ENCODE measurements at places on chromosomes 6 and 20.

DNA sequence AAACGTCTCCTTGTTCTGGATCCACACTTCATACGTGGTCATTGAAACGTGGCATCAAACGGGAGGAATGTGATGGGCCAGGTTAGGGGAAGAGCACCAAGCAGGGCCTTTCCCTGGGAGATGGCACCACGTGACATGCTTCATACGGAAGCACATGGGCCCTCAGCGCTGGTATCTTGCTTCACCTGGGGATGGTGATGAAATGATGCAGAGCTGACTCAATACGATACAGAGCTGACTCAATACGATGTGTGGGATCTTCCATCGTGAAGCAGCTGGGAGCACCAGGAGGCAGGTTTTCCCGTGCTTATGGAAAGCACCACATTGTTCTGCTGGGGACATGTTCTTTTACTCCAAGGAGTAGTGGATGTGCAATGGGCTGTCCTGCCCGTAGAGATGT, 22.5 kb upstream of the TAGAP start:
- ATAC-seq = no peak

DNA sequence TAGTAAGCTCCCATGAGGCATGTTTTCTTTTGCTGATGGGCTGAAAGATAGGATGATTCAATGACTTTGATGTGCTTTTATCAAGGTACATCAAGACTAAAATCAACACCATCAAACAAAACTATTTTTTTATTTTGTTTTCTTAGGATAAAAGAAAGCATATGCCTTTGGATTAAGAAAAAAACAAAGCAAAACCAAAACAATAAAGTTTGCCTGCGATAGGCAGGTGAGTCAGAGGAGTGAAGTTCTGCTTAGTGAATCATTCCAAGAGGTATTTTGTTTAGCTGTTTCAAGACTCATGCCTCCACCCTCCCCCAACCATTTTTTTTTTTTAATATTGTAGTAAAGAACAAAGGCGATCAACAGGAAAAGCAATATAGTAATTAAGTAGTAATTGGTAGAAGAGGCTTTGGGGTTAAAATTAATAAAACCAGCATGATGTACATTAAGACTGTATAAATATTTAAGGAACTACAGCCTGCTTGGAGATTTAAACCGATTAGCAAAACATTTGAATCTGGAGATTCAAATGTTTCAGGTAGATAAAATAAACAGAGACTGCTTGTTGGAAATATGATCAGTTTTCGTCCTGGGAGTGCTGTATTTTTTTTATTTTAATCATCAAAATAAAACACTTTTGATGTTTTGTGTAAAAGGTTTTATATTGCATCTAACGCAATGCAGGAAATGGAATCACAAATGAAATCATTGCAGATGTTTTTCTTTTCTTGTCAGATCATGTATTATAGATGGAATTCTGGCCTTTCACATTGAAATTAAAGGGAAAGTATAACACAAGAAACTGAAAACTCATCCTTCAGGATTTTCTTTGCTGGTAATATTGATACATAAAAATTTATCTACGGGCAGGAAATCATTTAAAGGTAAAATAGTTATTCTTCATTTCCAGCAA, 482.3 kb upstream of the MANEA start:
- no peak for ATAC-seq

DNA sequence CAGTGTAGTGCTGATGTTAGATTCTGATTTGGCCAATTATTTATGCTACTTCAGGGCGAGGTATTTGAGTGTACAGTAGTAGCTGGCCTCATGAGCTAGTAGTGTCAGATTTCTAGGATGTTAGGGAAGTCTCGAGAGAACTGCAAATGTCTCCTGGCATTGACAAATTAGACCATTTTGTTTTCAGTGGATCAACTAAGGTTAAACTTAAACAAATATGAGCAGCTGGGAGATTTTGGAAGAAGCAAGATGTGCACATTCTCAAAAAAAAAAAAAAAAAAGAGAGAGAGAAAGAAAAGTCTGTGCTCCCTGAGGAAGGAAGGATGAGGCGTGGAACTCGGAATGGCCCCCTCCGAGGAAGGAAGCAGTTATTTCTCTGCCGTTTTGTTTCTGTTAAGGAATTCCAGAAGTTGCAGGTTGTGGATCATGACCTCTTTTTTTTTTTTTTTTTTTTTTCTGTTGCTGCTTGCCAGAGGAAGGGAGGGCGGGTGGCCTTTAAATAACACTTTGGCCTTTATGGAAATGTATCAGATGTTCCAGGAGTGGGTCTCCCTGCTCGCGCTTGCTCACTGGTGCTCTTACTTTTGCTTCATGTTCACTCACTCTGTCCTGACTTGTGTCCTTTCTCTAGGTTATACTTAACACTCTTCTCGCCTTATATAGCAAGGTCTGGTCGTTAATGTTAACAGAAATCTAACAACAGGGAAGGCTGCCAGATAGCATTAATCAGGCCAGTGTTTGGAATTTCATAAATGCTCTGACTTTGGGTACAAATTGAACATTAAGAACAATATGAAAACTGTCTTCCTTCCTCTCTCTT, 124.4 kb downstream of the TCP11 start:
- ATAC-seq = peak; percentile 70

DNA sequence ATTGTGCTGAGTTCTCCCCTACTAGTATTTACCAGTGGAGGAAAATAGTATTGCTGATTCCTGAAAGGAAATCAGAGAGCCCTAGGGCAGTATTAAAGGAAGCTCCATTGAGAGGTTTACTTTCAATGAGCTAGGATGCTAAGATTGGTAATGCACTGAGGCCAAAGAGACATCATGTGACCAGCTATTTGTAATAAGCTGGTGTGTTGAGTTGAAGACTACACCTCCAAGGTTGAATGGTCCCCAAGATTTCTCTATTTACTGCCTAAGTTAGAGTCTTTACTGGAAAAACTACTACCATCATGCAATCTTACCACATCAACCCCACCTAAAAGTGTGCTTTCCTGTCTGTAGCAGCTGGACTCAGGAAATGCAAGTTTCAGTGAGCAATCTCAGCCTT, 151.5 kb upstream of the GJE1 start:
- no peak for ATAC-seq

DNA sequence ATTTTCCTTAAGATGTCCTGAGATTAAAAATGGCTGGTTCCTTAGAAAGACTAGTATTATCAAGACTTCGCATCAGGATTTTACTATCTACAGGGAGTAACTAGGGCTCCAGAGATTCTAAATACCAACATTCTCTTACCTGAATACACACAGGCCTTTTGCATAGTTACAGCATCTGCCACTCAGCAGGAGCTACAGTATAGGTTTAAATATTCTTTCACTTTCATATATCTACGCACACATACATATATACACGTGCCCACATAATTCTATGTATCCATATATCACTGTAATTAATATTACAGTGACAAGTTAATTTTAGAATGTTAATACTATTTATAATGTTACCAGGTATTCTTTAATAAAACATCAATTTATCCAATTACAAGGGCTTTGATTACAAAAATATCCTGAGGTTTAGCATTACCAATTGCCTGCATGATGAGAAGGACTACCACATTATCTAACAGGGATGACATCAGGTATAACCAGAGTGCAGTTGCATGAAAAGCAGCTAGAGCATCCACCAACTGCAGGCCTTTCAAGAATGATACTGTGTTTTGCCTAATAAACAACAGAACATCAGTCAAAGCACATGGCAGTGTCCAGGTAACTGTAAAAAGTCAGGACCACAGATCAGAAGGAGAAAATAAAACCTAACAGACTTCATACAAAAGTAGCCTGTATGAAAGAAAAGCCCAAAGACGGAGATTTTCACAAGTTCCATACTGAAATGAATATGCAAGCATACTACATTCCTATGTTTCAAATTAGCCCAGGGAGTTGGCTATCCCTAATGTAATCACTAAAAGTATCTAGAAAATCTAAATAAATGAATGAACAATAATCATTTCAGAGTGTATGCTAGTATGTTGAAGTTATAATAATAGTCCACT, 268.7 kb downstream of the PTPRK start:
- ATAC-seq = no peak

GRCh38 chr6:111626441-111626840, 20.8 kb upstream of the TRAF3IP2 start:
- ATAC-seq = no peak

GRCh38 chr20:3227936-3228749, 10.8 kb downstream of the SLC4A11 start:
- ATAC-seq = no peak

GRCh38 chr20:47314647-47315338, 41.7 kb downstream of the ZMYND8 start:
- no peak for ATAC-seq

- ATAC-seq = no peak
Measured at GRCh38 chr20:8242066-8242465, 110.0 kb downstream of the PLCB1 start.

Data from gastroesophageal sphincter (tissue), 4 donors.